ENCODE measurements at places on chromosomes 1 and 21.

- no peak for DNase-seq
Measured at GRCh38 chr1:116961606-116962005, 40.0 kb upstream of the CD101 start.

DNA sequence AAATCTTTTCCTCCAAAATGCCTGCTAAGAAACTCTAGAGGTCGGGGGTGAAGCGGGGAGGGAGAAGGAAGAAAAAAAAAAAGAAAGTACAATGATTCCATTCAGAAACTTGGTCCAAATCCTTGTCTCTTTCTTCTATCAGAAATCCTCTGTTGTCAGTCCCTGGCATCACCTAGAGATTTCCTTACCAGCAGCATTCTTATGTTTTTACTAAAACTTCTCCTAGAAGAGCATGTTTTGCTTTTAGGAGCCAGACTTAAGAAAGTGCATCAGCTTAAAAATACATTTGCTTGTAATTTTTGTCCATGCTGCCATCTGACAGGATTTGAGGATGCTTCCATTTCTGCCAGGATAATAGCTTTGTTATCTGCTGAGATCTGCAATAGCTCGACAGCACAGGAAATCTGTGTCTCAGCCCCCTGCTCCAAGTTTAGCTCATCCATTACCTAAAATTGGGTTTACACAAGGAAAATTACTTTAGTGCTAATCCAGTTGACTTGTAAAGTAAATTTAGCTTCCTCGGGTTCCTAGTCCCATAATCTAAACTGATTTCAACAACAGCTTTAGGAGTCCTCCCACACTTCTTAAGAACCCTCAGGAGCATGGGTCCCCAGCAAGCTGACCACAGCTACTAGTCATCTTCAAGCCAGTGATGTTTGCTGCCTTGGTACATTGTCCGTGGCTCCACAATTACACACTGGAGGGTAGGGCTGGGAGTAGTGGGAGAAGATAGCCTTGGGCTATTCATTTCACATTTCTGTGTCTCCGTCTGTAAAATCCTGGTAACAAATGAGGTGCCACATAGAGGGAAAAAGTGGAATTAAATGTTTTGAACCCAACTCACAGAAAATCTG is 92.3 kb upstream of the UBE2U start:
- DNase-seq = no peak

DNA sequence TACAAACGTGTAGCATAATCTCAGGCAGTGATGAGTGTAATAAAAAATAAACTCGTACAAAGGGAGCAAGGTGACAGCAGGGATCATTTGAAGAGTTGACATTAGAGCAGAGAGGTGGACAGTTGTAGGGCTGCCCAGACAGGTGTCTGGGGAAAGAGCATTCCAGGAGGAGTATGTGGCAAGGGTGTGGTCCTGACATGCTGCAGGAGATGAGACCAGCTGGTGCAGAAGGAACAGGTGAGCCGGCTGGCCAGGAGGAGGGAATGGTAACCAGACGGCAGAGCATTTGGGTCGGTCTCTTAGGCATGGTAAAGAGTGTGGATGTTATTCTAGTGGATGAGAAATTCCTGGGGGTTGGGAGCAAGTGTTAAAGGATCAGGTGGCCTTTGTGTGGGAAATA is 306.3 kb downstream of the LMX1A start:
- no peak for DNase-seq

- no peak for DNase-seq
Measured at GRCh38 chr1:51799372-51799771, 79.2 kb downstream of the NRDC start.

DNA sequence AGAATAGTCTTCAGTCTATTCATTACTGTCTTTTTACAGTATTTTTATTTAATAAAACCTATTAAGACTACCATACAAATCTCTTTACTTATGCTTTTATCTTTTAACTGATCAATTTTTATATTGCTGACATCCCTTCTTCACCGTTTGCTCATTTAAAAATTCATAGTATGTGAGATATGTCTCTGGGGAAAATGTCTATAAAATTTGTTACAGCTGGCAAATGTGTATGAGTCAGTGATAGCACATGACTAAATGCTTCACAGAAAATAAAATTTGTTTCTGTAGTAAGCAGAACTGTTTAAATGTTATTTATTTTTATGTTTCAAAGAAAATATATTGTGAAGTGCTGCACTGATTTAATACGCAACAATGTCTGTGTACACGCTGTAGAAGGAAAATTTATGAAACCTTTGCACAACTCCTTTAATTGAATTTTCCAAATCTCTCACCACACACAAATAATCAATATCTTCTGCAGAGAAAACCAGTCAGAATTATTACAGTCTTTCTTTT is 74.2 kb downstream of the ITGB3BP start:
- no peak for DNase-seq

DNA sequence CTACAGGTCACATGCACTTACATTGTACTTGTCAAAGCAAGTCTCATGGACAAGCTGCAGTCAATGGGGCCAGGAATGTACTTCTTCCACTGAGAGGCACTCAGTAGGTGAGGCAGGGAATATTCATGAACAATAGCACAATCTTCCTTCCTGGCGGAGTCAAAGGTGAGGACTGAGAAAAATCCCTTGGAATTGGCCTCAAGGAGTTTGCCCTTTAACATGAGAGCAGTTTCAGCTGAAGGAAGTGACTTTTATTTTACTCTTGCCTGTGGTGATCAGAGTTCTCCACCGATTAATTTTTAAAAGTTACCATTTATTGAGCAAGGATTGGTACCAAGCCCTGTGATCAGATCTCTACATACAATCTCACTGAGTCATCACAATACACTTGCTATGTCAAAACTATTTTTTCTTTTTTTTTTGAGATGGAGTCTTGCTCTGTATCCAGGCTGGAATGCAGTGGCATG is 11.2 kb upstream of the AK2 start:
- DNase-seq = no peak

DNA sequence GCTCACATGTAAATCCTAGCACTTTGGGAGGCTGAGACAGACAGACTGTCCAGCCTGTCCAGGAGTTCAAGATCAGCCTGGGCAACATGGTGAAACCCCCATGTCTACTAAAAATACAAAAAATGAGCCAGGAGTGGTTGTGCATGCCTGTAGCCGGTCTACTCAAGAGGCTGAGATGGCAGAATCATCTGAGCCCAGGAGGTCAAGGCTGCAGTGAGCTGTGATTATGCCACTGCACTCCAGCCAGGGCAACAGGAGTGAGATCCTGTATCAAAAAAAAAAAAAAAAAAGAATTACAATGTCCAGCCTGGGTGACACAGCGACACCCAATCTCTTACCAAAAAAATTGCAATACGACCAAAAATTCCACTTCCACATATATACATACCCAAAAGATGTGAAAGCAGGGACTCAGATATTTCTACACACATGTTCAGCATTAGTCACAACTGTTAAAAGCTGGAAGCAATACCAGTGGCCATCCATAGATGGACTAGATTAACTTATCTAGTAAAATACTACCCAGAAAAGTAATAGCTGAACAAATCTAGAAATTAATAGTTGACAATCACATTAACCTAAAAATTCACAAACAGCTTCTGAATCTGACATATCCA is 49.2 kb downstream of the ASH1L start:
- DNase-seq = no peak

DNA sequence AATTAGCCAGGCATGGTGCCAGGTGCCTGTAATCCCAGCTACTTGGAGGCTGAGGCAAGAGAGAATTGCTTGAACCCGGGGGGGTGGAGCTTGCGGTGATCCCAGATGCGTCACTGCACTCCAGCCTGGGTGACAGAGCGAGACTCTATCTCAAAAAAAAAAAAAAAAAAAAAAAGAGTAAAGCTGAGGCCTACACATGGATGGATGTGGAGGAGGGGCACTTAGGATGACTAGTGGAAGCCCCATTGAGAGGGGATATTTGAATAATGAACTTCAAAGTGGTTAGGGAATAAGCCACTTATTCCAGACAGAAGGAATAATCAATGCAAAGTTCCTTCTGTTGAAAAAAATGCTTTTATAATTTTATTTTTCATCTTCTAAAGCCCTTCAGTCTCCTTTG is 51.4 kb downstream of the PTBP2 start:
- DNase-seq = no peak

GRCh38 chr21:36692835-36693488 is 6.0 kb upstream of the SIM2 start:
- no peak for DNase-seq

DNA sequence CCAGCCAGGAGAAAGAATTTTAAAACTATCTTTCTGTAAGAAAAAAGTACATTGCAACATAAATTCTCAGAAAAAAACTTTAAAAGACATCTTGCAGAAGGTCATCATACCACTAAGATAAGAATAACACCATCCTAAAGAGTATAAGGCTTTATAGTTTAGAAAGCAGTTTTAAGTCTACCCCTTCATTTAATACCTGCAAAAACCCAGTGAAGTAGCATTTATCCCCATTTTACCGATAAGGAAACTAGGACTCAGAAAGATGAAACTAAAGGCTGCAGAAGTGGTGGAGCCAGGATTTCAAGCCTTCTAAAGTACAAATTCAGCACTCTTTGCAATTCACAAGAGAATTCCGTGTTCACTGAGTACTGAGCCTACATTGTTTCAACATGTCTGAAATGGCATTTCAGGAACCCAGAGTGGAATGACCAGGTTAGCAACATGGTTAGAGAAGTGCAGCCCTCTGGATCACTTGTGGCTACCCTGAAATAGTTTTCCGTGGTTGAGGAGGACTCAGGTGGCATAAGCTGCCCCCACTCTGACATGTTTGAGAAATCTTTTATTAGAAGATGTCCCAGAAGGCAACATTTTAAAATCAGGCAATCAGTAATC is 6.7 kb downstream of the MYCL start:
- DNase-seq = no peak

DNA sequence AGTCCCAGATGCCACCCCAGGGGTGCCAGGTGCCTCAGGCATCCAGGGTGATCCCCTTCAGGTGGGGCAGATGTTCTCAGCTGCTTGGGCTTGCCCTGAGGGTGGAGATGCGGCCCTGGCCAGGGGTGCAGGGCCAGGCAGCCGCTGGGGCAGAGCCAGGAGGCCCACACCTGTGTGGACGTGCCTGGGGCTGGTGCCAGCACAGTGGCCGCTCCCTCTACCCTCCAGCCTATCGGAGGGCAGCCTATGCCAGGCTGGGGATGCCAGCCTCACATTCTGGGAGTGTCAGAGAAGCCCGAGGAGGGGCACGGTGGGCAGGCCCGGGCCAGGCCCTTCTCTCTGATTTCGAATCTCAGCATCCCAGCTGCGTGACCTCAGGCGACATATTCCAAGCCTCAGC is 96.5 kb upstream of the WNT4 start:
- no peak for DNase-seq

GRCh38 chr1:74731399-74732052 is 1.3 kb downstream of the CRYZ start:
- no peak for DNase-seq

GRCh38 chr21:43300496-43301408 is 126.2 kb downstream of the SIK1 start:
- no peak for DNase-seq
